Stimulated activated CD8-positive, alpha-beta memory T cell treated with anti-CD3 and anti-CD28 coated beads, Interleukin-4, amount 100 ng/mL, for 4 hours (primary cell): ENCODE measurements at places on chromosomes 6 and 20.

DNA sequence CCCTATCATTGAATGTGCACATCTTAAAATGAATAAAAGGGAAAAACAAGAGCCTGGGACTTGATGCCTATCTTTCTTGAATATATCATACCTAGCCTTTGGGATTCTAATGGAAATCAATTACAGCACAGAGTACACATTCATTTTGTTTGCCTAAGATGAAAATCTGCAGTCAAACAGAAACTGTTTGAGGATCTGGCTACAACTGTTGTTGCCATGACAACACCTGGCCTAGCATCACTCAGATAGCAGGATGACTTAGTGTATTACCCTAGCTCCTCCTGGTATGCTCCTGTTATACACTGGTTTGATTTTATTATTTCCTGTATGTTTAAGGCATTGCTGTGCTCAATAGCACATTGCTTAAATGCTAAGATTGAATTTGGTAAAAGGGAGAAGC, 71.5 kb upstream of the LAMP5 start:
- no peak for DNase-seq

DNA sequence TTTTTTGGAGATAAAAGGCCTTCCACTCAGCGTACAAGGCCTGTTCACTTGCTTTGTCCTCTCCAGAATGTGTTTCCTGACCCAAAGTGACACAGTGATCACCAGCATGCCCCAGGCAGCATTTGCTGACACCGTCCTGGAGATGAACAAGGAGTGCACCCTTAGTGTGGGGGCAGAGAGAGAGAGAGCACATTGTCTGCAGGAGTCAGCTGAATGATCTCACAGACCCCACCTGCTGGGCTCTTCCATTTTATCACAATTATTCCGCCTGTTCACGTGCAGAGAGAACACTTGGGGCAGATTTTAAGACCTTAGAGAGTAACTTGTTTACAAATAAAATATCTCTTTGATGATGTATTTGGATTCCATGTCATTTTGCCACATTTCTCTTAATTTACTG, 22.4 kb upstream of the MAS1L start:
- no peak for DNase-seq

- DNase-seq = no peak
Measured at GRCh38 chr6:118514689-118515088, 33.4 kb upstream of the PLN start.

DNA sequence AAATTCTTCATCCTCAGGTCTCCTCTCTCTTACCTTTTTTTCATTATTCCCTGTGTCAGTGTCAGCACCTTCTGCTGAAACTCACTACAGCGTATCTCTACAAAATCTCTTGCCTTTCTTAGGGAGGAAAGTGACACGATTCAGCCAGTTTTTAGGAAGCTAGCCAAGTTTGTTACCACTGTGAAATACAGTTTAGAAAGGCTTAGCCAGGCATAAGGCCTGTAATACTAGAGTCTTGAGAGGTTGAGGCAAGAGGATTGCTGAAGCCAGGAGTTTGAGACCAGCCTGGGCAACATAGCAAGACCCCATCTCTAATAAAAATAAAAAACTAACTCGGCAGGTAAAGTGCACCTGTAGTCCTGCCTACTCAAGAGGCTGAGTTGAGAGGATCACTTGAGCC, 16.7 kb downstream of the TAB2 start:
- no peak for DNase-seq

DNA sequence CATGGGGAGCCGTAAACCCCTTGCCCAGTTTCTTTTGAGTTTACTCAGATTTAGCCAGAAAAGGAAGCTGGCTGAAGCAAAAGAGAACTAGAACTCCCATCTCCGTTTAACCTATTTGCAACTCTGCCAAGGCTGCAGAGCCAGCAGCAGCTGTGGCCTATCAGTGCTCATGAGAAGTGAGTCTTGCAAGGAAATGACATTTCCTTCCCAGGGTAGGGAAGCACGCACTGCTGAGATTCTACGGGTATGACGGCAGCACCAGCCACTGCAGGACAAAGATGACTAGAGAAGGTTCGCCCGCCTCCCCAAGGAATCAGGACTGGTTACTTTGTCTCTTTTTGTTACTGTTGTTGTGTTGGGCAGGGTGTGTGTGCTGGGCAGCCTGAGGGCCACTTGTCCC, 47.6 kb downstream of the PPP1R3G start:
- DNase-seq = no peak

DNA sequence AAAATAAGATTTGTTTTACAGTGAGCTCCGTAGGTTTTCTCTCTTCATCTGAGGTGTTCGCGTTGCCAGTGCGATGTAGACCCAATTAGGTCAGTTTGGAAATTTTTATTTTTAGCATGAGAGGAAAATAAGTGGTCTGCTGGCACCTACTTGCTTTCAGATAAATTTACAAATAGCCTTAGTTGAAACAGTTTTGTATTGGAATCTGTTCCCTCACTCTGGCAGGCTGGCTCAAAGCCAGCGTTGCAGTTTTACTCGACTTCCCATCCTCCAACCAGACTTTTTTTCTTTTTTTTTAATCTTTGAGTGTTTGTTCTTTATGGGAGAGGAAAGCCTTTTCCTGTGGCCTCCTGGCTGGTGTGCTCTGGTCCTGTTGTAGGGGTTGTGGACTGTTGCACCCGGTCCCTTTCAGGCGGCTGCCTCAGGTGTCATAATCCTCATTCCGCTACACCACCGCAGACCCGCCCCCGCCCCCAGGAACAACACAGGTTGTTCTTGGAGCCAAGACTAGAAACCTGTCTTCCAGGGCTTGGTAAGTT, 46.7 kb downstream of the TIAM2 start:
- DNase-seq = no peak

GRCh38 chr20:51661609-51662178, 106.5 kb downstream of the ATP9A start:
- DNase-seq = no peak

GRCh38 chr6:45072016-45072415, 256.1 kb upstream of the RUNX2 start:
- no peak for DNase-seq

- no peak for DNase-seq
Measured at GRCh38 chr20:635893-636338, 17.1 kb downstream of the SRXN1 start.

- DNase-seq = no peak
Measured at GRCh38 chr20:40868551-40869217, 159.9 kb upstream of the TOP1 start.

DNA sequence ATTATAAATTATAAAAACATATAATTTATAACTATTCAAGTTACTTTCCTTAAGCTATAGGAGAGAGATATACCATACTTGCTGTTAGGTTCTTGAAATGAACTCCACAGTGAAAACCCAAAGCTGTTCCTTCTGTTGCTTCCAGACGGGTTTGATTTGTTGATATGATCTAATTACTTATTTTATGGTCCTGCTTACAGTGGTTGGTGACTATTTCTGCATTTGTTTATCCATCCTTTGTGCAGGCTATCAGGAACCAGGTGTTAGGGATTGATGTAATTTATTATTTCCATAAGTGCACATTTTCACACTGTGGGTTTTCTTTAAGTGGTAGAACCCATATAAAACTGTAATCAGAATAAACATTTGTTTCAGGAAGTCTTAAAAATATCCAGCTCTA, 167.1 kb downstream of the KIF6 start:
- no peak for DNase-seq

- no peak for DNase-seq
Measured at GRCh38 chr6:144159223-144159622, 8.9 kb downstream of the STX11 start.

GRCh38 chr20:32536851-32537656, 48.1 kb downstream of the NOL4L start:
- DNase-seq = no peak

- no peak for DNase-seq
Measured at GRCh38 chr6:64160486-64160885, 524.9 kb downstream of the PHF3 start.

DNA sequence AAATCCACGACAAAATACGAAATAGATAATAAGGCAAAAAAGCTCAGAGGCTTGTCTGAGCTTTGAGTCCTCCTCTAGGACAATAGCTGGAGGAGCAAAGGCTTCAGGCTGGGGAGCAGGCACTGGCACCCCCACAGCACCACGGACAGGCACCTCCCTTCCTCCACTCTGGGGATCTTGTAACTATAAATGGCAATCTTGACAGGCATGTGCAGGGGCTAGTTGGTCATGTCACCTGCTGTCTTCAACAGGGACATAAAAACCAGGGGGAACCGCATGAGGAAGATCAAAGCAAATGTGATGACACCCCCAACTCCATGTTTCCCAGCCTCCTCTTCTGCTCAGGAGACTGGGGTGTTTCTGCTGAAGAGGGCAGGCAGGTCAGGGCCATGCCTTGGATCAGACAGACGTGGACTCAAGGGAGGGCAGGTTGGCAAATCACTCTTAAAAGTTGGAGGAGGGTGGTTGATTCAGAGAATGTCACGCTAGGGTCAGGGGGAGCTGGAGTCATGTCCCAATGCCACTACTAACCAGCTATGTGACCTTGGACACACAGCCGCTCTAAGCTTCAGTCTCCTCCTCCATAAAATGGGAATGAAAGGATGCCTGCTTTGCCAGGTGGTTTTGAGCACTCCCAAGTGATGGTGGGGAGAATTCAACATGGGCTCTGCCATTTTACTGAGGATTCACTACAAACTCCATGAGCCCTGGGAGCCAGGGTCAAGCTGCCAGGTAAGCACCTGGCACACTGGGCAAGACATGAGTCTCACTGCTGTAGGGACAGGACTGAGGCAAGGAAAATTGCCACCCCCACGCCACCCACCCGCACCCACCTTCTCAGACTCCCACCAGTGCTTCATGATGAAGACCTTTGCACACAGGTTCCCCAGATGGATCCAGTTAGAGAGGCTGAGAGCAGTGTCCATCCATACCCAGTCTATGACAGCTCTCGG, 48.0 kb downstream of the NPEPL1 start:
- DNase-seq = no peak

DNA sequence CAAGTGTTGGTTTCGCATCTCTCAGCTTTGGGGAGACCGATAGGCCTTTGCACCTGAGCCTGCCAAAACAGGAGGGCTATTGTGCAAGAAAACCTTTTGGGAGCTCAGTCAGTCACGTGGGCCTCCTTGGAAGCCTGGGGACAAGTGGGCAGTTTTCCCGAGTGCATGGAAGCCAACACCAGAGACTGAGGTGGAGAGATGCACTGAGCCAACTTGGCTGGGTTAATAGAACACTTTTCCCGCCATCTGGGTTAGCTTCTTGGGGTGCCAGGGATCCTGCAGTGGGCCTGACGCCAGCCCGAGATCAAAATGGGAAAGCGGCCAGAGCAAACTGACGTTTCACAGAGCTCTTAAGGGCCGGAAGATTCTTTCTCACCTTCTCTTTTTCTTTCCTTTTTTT, 2.8 kb upstream of the OOEP start:
- no peak for DNase-seq

- DNase-seq = no peak
Measured at GRCh38 chr20:23205611-23206041, 119.5 kb upstream of the CD93 start.

GRCh38 chr6:148525453-148525852, 182.8 kb downstream of the SASH1 start:
- no peak for DNase-seq

DNA sequence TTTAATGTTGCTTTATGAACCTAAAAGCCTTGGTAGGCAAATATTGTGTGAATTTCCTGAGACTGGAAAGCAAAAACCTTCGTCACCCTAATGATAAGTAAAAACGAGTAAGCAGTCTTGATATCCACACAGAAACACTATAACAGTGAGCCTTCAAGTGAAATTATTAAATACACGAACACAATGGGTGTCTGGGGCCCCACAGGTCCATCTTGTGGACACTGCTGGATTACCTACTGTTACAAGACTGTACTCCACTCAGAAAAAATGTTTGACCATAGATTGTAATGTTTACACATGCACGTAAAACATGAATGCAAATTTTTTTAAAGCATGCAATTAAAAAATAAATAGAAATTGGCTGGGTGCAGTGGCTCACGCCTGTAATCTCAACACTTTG, 466.9 kb downstream of the CD83 start:
- DNase-seq = no peak

DNA sequence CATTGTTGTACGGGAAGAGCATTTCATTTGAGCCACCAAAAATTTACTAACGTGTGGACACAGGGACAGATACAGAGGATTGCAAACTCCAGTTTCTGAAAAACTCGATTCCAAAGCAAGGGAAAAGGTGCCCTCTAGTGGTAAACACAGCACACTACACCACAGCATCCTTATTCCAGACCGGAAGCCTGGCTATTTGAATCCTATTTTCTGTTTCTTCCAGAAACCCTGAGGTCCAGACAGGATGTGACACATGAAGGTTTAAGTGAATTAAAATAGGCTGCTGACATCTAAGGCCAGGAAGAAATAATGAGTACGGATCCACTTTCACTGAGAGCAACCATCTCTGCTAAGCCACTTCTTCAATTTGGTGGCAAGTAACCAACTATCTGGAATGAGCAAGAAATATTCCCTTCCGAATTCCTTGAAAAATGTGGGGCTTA, 31.8 kb upstream of the GMPR start:
- peak; percentile 5 for DNase-seq
